Stimulated activated CD4-positive, alpha-beta T cell treated with anti-CD3 and anti-CD28 coated beads, Interleukin-12 subunit alpha, Interleukin-12 subunit beta, amount 100 ng/mL, for 48 hours (primary cell): ENCODE measurements at places on chromosomes 12 and 14.

- no peak for DNase-seq
These were observed 62.1 kb downstream of the GARIN6 start for GRCh38 chr12:99709619-99710018.

GRCh38 chr12:114685869-114686268, 1.9 kb upstream of the TBX3 start:
- DNase-seq: no peak

DNA sequence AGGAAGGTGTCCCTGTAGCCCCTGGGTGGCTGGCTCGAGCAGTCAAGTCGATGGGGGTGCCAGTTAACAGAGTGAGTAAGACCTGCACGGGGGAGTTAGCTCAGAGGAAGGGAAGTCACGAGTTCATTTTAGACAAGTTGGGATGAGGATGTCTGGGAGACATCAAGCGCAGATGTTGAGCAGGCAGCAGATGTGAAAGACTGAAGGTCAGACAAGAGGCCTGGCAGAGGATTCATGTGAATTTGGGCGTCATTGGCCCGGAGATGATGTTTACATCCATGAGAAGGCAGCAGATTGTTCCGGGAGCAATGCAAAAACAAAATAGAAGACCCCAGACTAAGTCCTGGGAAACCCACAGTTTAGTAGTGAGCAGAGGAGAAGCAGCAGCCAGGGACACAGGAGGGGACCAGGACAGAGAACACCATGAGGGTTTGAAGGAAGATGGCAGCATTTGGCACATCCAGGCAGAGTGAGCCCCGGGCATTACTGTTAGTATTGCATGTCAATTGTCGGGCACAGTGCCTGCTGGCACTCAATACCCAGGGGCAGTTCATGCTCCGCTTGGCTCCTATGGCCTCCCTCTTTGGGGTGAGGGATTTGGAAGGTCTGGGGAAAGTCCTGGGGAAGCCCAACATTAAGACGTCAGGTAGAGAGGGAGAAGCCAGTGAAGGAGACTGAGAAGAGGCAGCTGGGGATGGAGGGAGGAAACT, 15.1 kb downstream of the LTBP2 start:
- no peak for DNase-seq

DNA sequence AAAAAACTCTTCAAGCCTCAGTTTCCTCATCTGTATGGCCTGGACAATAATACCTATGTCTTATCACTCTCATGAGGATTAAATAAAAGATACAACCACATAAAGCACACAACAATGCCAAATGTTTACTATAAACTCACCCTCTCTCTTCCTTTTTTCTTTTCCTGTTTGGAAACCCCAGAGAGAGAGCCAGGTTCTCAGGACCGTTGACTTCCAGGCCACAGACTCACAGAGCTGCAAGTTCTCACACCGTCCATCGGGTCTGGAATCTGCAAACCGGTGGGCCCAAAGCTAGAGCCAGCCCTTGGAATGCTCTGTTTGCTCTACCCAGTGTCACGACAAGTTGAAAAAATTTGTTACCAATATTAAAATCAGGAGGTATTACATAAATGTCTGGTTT, 4.6 kb upstream of the CD4 start:
- no peak for DNase-seq

DNA sequence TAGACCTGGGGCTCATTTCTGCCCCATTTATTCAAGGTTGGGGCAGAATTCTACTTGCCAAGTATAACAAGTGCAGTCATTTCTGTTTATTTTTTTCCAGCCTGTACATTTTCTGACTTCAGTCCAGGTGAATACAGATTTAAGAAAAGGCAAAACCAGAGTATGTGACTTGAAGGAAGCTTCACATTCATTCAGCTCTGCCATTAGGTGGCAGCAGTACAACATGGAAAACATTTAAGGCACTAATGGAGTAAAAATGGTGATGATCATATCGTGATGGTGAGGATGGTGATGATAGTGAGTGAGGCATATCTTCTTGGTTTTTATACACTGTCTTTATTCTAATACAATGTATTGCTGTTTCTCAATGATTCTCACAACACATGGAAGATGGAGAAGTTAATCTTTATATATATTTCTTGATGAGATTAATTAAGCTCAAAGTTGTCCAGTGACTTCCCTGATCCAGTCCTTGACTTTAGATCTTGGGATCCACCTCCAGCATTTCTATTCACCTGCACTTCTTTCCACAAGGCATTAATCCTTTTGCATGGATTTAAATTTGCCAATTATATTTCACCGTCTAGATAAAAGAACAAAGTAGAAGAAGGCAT, 176.7 kb upstream of the SEL1L start:
- DNase-seq: peak; percentile 1

DNA sequence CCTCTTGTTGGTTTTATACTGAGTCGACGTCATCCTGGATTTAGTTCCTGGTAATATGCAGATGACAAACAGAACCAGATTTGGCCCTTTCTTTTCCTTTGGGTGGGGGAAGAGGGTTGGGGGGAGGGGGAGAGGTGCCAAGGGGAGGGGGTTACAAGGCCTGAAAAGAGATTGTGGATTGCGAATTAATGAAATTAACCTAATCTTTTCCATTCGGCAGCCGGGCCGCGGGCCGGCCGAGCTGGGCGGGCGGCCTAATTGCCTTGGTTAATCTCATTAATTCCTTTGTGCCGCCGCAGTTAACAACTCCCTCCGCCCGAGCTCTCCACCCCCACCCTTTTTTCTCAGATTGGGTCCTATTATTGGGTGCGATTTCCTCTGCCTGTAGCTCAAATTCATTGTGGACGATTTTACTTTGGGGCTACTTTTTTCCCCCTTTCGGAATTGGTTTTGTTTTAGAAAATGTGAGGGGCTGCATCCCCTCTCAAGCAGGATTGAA, 387 bp upstream of the GSC start:
- no peak for DNase-seq

DNA sequence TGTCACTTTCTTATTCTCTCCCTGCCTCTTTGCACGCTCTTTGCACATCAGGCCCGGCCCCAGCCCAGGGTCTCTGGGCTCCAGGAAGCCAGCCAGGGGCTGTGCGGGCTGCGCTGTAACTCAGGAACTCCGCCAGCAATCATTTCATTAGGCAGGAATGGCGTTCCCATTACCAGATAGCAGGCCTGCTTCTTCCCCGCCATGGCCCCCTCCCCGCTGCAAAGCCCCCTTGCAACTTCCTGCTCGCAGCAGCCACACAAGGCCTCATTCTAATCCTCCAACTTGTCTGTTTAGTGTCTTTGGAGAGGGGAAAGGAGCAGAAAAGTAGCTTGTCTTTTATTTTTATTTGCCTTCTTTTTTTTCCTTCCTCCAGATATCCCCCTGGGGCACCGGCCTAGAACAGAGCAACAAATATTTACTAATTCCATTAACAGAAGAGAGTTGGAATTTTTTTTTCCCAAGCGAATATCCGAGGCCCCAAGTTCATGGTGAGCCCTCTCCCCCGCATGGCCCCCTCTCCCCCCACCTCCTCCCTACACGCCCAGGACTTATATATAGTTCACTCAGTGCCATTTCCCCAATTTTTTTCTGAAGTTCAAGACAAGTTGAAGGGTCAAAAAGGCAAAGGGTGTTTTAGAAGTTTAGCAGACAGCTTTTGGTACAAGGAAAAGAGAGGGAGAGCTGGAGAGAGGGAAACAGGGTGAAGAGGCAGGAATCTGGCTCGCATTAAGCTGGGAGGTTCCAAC, 329.4 kb upstream of the TBX3 start:
- DNase-seq: no peak

- no peak for DNase-seq
These were observed 18.9 kb downstream of the PPP2R5C start for GRCh38 chr14:101780390-101780789.

DNA sequence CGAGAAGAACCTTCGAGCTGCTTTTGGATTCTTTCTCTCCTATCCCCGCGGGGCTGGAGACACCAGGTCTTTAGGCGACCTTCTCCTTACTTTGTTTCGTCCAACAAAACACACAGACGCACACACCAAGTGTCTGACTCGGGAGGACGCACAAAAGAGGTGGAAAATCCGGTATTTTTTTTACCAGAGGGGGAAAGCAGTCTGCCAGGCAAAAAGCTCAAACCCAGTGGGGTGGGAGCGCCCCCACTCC, 2.1 kb downstream of the SIX4 start:
- no peak for DNase-seq

DNA sequence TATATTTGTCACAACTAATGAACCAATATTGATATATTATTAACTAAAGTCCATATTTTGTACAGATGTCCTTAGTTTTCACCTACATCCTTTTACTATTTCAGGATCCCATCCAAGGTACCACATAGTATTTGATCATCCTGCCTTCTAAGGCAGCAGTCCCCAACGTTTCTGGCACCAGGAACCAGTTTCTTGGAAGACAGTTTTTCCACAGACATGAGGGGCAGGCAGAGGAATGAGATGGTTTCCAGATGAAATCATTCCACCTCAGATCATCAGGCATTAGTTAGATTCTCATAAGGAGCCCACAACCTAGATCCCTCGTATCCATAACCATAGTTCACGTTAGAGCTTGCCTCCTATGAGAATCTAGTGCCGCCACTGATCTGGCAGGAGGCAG, 82.8 kb upstream of the BCL2L14 start:
- no peak for DNase-seq

GRCh38 chr12:67035121-67035520, 234.0 kb upstream of the CAND1 start:
- no peak for DNase-seq

DNA sequence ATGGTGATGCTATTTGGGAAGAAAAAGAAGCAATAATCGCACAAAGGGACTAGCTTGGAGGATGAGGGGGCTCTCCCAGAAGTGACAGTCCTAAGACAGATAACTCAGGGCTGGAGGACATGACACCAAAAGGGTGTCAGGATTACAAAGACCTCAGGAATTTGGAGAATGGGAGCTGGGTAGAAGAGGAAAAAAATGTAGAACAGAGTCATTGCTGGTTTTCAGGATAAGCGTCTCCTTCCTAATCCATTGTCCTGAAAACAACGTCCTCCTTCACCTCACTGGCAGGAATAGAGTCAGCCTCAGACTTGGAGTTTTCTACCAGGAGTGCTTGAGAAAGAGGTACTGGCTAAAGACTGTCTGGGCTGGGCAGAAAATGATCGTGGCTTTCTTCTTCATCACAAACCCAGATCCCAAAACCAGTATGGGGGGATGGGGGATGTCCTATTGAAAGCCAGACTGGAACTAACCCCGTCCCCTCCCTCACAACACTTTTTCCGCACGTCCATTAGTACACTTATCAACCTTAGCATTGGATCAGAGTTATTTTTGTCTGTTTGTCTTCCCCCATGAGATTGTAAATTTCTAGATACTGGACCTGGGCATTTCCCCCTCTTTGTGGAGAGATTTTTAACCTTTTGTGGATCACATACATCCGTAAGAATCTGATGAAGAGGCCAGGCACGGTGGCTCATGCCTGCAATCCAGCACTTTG, 14.3 kb downstream of the B4GALNT3 start:
- DNase-seq: no peak

DNA sequence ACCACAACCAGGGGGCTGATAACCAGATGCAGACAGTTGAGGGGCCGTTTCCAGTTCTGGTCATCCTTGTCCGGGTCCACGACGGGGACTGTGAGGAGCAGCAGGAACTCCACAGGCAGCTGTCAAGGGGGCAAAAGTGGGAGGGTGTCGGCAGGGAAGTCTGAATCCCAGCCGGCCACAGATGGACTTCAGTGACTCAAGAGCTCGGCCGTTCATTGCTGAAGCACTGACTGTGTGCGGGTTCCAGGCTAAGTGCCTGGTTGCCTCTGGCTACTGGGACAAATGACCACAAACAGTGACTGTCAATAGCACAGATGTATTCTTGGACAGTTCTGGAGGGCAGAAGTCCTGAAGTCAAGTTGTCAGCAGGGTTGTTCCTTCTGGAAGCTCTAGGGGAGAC, 19.6 kb downstream of the SLC8B1 start:
- no peak for DNase-seq

DNA sequence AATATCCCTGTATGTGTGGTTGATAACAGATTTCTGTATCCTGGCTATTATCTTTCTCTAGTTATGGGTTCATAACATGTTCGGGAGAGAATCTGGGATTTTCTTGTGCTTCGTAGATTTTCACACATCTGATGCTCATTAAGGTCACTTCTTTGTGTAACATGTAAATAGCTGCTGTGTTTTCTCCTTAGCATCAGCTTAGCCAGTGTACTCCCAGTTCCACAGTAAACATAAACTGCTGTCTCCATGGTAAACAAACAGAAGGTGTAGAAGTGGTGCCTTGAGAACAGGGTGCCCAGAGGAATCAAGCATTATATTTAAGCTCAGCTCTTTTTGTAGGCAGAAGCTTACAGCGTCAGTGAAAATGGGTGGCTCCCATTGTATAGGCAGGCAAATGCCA, 88.0 kb downstream of the ANO6 start:
- DNase-seq: no peak

DNA sequence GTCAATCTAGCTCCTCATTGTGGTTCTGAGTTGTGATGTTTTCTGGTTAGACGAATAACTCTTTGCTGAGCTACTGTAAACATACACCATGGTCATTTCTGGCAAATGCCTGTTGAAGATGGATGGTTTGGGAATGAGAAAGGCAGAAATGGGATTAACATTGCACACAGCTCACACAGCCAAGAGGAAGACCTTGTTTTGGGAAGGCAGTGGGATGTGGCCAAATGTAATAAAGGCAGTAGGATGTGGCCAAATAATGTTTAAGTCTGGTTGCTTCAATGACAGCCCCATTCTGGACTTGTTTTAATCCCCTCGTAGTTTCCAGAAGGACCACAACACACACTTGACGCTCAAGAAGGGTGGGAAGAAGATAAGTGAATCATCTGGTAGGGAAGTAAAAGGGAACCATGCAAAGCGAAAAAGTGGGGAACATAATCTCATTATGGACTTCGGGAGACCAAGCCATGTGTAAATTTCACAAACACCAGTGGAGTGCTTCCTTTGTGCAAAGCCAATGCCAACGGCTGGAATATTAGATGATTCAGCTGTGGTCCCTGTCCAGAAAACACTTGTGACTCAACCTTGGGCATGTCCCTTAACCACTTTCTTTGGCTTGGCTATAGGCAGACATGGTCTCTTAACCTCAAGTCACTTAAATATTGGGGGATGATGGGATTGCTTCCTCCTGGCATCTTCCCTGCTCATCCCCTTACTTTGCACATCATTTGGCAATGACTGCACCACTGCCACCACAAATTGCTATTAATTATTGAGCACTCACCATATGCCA, 284.4 kb upstream of the CRY1 start:
- DNase-seq: no peak

- DNase-seq: no peak
These were observed 371 bp upstream of the REM2 start for GRCh38 chr14:22882529-22883172.

DNA sequence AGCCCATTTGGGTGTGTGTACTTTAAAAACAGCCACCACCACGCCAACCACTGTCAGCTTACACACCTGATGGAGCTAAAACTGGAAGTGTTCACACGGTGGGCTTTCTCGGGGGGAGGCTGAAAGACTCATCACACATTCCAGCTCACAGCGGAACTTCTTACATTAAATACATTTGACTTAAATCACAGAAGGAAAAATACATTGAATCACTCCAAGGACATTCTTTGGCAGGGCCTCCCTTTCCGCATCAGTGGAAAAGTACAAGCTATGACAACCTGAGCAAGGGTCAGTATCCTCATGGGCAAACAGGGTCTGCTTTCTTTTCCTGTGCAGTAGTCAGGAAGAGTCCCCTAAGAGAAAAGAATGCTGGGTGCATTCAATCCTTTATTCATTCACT, 31.0 kb upstream of the TC2N start:
- no peak for DNase-seq
